ENCODE measurements at places on chromosomes 2 and 18. TPM values are rescaled to one million over a fixed set of nuclear protein-coding genes. Genes with fewer than 3 reads are reported as not detected.

- DNase-seq, result peak; percentile 84
Measured at GRCh38 chr2:149313512-149313972, 16.8 kb upstream of the LYPD6 start.

GRCh38 chr2:190837952-190838361 lies 42.7 kb upstream of the GLS start:
- no peak for DNase-seq

- no peak for DNase-seq
Measured at GRCh38 chr2:148814143-148814859, 60.7 kb upstream of the KIF5C start.

DNA sequence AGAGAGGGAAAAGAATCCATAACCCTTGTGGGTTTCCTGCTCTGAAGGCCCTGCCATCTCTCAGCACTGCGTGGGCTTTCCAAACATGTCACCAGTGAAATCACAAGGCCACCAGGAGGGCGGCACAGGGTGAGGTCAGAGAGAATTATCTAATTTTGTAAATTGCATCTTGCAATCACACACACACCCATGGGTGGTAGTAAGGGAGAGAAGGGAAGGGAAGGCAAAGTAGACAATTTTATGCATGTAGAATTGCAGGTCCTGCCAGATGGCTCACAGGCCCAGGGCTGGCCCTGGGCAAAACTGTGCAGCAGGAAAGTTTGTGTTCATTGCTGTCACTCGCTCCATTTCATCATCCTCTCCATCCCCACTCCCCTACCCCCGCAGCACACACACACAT lies 21.0 kb upstream of the ZBTB7C start:
- no peak for DNase-seq

GRCh38 chr2:128354161-128354560 lies 35.5 kb upstream of the HS6ST1 start:
- DNase-seq, result no peak

GRCh38 chr18:408367-408766 lies 92.1 kb downstream of the COLEC12 start:
- no peak for DNase-seq

DNA sequence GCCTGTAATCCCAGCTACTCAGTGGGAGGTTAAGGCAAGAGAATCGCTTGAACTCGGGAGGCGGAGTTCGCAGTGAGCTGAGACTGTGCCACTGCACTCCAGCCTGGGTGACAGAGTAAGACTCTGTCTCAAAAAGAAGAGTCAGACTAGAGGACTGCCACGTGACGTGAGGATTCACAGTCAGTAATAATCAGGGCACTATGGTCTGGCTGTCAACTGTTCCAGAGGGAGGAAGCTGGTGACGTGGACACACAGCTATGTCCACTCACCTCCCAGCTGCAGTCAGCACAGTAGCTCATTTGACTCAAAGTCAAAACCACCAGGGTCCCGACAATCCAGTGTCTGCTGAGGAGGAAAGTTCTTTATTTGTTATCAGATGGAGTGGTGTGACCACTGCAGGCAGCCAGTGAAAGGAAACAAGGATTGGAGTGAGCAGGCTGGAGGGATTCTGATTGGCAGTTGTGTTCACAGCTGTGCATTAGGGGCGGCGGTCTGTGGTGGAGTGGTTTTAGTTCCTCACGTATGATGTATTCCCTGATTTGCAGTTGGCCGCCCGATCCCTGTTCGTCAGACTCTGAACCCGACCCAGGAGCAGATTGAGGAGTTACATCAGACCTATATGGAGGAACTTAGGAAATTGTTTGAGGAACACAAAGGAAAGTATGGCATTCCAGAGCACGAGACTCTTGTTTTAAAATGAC lies 37.9 kb downstream of the MOGAT1 start:
- DNase-seq, result peak; percentile 69

DNA sequence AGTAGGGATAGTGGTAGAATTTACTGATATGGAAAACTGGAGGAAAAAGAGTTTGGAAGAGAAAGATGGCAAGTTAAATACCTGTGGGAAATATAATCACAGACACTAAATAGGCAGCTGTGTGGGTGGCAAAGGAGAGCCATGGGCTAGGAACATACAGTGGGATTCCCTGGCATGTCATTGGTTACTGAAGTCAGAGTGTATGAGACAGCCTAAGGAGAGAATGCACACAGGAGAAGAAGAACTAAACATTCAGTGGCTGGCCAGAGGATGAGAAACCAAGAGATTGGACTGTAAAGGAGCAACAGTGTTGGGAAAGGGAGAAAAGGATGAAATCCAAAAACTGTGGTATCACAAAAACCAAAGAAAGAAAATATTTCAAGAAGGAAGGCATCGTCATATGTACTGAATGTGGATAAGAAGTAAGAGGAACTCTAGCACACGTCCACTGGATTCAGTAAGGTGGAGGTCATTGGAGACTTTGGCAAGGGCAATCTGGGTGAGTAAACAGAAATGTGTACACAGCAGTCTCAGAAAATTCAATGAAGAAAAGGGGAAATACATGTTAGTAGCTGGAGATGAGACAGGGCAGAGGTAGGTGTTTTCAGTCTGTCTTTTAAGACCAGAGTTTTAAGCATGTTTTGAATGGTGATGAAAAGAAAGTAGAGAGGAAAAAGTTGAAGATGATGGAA lies 83.3 kb downstream of the SPIRE1 start:
- no peak for DNase-seq

GRCh38 chr2:75021672-75022071 lies 63.2 kb downstream of the POLE4 start:
- DNase-seq, result no peak

DNA sequence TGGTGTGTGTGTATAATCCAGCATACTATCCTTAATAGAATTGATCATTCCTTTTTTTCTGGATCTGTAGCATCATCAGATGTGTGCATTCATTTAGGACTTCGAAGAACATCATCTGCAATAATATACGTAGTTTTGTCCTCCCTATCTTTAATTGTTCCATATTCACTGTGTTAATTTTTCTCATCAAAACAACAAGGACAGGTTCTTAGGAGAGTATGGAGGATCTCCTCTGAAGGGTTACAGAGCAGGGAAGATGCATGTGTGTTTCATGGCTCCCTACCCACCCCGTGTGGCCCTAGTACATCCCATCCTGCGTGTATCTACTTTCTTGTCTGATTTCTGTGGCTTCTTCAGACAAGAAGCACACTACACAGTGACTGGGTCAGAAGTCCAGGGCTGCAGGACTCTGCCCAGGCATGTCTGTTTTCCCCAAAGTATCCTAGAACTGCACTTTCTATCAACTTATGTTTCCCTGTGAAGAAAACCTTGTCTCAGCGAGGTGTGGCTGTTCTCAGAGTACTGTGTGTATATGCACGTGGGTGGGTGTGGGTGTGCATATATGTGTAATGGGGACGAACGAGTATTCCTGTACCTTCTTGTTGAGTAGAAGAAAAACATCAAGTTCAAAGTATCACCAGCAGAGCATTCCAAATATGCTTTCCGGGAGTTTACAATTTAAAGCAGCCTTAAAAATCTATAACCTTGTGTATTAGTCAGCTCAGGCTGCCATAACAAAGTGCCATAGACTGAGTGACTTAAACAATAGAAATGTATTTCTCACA lies 220.4 kb upstream of the FOSL2 start:
- DNase-seq, result no peak

DNA sequence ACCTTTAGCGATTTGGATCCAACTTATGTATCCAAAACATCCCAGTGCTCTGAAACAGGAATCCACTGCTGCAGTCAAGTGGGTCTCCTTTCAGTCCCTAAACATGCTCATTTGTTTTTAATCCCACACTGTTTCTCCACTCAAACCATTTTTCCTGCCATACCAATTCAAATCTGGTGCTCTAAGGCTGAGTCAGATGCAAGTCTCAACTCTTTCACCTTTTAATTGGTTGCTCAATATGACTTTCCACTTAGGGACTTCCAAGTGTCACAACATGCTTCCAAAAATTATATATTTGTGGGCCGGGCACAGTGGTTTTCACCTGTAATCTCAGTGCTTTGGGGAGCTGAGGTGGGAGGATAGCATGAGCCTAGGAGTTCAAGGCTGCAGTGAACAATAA lies 113.4 kb upstream of the TANK start:
- no peak for DNase-seq

- DNase-seq, result peak; percentile 26
Measured at GRCh38 chr2:128797937-128798336, 479.3 kb upstream of the HS6ST1 start.

DNA sequence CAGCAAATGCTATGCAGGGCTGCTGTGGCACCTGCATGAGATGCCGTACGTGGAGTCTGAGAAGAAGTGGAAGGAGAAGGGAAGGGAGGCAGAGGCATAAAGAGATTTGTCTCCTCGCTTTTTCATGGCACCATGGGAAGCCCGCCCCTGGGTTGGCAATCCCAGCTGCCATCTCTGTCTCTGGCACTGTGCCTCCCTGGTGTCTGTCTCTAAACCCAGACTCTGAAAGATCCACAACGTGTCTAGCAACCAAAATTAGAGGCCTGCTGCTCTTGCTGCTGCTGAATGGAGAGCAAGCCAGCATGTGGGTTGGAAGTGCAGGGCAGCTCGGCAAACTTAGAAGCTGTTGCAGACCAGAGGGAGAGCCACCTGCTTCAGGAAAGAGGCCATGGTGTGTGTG lies 53.1 kb downstream of the INO80C start:
- DNase-seq, result no peak

- DNase-seq, result peak; percentile 87
Measured at GRCh38 chr2:68357605-68358337, 7.3 kb upstream of the PLEK start.

DNA sequence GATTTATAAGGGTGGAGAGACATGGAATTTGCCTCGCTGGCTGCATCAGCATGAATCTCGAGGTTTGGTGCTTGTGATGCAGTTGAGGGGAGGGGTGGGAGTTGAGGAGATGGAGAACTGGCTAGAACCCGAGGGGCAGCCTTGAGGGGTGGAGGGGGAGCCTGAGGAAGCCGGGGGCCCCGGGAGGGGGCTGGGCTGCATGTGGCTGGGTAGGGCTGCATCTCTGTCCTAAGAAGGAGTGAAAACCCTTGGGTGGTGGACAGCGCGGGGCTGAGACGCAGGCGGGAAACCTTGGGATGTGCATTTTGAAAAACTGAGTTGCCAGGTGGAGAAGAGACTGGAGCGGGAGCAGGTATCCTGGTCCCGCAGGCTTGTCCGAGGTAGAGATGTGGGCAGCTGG lies 64.2 kb downstream of the SNTG2 start:
- no peak for DNase-seq

GRCh38 chr2:232610081-232610480 lies 23.3 kb upstream of the EFHD1 start:
- no peak for DNase-seq

- DNase-seq, result no peak
Measured at GRCh38 chr2:158729451-158729850, 65.7 kb upstream of the DAPL1 start.

DNA sequence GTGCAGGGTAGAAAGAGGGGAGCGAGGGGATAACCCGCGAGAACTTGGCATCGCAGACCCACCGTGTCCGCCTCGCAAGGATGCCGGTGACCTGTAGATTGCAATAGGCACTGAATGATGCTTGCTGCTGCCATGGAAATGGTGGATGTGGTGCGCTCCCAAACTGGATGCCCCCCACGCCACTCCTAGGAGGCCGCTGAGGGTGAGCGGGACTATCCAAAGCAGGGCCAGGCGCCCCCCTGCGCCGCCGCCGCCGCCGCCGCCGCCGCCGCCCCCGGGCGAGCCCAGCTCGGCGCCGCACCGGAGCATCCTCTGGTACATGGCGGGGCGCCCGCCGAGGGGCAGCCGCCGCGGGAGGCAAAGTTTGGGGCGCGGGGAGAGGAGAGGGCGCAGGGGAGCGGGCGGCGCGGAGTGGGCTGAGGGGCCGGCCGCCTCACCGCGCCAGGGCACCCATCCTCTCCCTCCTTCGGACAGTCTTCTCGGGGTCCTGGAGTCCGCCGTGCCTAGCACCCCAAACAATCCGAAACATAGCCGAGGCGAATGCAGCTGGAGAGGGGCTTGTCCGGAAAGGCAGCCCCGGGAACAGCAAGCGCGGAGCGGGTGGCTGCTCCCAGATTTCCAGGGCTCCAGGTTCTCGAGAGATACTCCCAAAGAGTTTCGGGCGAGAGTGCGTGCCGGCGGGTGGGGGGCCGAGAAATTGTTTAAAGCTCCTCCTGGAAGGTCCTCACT lies 685.1 kb downstream of the NRXN1 start:
- peak; percentile 66 for DNase-seq

- no peak for DNase-seq
Measured at GRCh38 chr2:50397992-50398765, 633.8 kb downstream of the NRXN1 start.

DNA sequence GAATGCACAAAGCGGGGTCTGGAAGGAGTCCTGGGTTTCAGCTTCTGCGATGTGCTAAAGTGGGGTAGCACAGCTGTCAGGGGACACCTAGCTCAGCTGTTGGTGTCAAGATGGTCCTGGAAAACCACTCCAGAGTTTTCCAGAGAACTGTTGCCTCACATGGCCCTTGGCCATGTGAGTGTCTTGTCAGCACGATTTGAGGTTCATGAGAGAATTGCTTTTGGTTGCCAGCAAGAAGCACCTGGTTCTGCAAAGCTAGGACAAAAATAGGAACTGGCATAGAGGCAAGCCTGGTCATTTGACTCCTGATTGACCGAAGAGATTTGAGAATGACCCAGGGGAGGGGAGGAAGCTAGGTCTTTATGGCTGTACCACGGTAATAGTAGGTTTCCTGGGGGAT lies 50.4 kb upstream of the CTLA4 start:
- DNase-seq, result no peak

GRCh38 chr2:115910270-115910669 lies 1467.8 kb downstream of the DPP10 start:
- DNase-seq, result peak; percentile 53

DNA sequence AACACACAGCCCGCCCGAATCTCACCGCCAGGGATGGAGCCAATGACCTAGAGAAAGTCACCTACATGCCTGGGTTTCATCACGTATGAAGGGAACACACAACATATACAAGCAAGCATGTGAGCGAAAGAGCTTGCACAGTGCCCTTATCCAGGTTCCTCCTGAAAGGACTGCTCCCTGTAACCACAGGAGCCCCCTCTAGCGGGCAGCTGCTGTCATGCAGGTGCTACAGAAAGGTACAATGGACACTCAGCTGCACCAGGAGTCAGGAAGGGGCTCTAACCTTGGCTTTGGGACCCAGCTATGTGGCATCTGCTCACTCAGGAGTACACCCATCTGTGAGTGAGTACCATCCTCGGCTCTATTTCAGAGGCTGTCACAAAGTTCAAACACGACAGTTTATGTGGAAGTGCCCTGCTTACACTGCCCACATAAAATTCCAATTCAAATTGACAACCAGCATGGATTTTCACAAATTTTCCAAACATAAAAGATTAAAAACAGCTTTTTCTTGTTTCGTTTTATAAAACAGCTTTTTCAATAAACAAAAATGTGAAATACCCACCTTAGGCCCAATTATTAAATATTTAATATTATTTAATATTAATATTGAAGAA lies 3.5 kb downstream of the NDUFA10 start:
- DNase-seq, result peak; percentile 96

- no peak for DNase-seq
Measured at GRCh38 chr2:237044281-237044680, 41.4 kb upstream of the COPS8 start.

GRCh38 chr2:86022661-86023365 lies 82.9 kb downstream of the POLR1A start:
- DNase-seq, result no peak

GRCh38 chr18:5717256-5717655 lies 173.5 kb upstream of the EPB41L3 start:
- no peak for DNase-seq

Gene CCDC74B
- 12.2 TPM for total RNA-seq

Gene LIMS2
- total RNA-seq, result 10.0 TPM

Gene ST6GAL2
- total RNA-seq, result 7.4 TPM

Gene NYAP2
- not detected for total RNA-seq

Gene FBXO48
- total RNA-seq, result 1.9 TPM

Gene IL1RL2
- total RNA-seq, result 0.19 TPM

Gene ZBTB7C
- total RNA-seq, result 0.41 TPM

Gene LYPD6
- total RNA-seq, result 10.2 TPM

Gene LIPG
- total RNA-seq, result 4.0 TPM

Gene ATG9A
- total RNA-seq, result 53.1 TPM
